ENCODE measurements at places on chromosomes 13 and 19.

- DNase-seq: peak; percentile 73
These were observed 4.0 kb downstream of the MAG start for GRCh38 chr19:35295792-35296462.

- DNase-seq: no peak
These were observed 74.2 kb downstream of the SERP2 start for GRCh38 chr13:44447783-44448321.

- DNase-seq: no peak
These were observed 801.1 kb downstream of the SLITRK5 start for GRCh38 chr13:88472316-88472715.

GRCh38 chr13:110617321-110618072, 2.2 kb downstream of the NAXD start:
- no peak for DNase-seq

DNA sequence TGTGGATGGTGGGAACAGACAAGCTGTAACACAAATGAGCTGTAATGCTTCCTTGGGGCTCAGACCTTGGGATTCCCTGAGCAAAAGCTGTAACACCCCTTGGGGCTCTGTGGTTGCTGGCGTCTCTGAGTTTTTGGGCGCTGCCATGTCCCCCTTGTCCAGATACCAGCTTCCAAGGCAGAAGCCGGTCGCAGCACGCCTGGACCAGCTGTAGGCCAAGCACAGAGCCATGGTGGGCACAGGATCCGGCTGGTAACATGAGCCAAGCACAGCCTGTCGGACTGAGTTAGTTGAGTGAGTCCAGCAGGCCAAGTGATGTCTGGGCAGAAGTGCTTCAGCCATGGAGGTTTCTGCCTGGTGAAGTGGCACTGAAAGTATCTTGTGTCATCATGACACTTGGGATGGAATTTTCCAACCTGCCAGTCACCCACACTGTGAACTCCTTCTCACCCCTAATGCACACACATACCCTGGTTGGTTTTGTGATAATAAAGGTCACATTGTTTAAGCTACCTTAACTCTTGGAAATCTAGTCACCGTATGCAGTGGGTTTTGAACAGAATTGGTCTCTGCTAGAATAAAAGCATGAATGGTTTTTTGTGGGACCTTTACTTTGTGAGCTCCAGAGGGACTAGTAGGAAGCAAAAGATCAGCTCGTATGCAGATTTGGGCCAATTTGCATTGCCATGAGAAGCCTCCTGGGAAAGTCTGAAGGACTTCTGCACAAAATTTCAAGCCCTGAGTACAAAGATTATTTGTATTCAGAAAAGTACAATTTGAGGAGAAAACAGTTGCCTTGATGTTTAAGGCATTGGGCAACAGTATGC, 7.0 kb upstream of the ZNF17 start:
- DNase-seq: no peak

GRCh38 chr19:42111811-42112210, 20.4 kb downstream of the POU2F2 start:
- DNase-seq: no peak

DNA sequence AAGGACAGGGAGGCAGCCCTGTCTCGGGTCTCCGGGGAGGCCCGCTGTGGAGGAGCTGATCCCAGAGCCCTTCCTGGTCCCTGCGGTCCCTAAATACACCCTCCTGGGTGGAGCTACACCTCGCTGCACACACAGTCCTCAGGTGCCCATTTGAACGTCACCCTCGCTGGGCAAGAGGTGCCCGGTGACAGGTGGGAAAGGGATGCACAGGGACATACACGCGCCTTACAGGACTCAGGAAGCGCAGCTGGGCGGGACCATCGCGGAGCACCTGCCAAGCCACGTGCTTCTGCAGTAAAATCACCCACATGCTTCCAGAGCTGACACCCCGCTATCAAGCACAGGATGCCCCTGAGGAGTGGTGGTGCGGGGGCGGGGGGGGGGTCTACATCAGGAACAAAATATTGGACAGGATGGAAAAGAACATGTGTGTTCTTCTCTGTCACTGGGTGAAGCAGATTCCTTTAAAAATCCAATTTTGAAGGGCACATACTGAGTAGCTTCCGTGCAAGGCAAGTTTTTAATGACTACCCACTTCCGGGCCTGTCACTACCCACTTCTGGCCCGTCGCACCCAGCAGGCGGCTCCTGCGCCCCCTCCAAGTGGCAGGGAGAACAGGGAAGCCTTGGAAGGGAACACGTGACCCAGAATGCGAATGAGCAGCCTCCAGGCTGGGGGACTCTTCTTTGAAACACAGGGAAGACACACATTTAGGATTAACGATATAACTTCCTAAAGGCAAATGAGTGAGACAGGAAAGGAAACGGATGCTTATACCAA, 78.9 kb downstream of the COL4A1 start:
- no peak for DNase-seq

- no peak for DNase-seq
These were observed 45.0 kb downstream of the SLC7A1 start for GRCh38 chr13:29550430-29550988.

DNA sequence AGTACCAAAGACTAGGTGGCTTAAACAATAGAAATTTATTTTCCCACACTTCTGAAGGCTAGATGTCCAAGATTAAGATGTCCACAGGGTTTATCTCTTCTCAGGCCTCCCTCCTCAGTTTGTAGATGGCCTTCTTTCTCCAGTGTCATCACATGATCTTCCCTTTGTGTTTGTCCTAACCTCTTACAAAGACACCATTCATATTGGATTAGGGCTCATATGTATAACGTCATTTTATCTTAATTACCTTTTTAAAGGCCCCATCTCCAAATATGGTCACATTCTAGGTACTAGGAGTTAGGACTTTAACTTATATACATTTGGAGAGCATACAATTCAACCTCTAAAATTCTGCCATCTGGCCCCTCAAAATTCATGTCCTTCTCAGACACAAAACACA, 34.3 kb downstream of the N4BP2L2 start:
- no peak for DNase-seq

- peak; percentile 53 for DNase-seq
These were observed 7.3 kb downstream of the IFNL3 start for GRCh38 chr19:39237200-39238184.

GRCh38 chr19:21468791-21469190, 36.6 kb upstream of the ZNF429 start:
- no peak for DNase-seq

GRCh38 chr19:5292822-5293611, 47.6 kb downstream of the PTPRS start:
- DNase-seq: peak; percentile 86

DNA sequence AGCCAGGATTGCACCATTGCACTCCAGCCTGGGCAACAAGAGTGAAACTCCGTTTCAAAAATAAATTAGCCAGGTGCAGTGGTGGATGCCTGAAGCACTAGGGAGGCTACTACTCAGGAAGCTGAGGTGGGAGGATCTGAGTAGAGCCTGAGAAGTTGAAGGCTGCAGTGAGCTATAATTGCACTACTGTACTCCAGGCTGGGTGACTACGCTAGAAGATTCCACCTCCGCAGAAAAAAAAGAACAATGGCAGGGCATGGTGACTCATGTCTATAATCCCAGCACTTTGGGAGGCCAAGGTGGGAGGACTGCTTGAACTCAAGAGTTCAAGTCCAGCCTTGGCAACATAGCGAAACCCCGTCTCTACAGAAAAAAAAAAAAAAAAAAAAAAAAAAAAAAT, 20.5 kb downstream of the HAUS8 start:
- DNase-seq: no peak

DNA sequence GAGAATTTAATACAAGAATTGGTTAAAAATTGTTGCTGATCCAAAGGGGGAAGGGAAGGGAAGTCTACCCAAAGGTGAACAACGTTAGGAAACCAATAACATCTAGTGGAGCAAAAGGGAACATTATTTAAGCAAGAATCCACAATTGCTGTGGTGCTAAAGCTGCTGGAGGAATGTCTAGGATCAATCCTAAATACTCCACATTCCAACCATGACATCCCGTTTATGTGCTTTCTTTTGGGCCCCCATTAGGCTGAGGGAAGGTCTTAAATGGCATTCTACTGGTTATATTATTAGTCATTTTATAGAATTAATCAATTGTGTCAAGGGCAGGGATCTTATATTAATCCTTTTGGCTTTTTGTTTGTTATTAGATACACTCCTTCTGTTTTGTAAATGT, 39.9 kb upstream of the VWA8 start:
- no peak for DNase-seq

DNA sequence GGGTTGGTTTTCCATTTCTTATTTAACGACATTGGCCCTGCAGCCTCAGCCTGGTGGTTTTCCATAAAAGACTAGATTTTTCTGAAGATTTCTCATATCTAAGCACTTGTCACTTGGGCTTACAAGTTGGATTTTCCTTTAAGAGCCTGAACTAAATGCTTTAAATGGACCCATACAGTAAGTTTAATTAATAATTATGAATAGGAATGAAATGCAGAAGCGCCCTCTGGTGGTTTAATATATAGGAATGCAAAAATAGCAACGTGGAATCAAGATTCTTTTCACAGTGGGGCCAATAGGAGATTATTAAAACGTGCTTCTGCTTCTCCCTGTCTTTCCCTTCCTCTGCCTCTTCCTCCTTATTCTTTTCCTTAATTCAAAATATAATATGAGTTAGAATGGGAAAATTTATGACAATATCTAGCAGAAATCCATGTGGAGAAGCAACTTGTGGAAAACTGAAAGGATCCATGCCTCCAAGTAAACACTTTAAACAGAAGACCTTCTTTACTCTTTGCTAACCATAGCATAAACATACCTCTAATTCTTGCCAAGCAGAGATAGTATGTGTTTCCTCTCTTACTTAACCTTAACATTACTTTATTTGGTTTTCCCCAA, 324.0 kb downstream of the GPC5 start:
- DNase-seq: no peak
